ENCODE measurements at places on chromosomes 7 and 10.

DNA sequence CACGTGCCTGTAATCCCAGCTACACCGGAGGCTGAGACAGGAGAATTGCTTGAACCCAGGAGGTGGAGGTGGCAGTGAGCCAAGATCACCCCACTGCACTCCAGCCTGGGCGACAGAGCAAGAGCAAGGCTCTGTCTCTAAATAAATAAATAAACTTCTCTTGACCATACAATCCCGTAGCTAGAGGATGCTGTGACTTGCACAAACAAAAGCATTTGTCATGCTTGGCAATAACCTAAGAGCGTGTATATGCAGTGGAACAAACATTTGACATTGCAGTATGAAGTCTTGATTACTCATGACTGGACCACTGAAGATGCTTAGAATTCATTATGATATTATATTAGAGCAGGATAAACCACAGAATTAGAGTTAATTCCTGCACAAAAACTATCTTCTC, 1.4 kb upstream of the C7orf57 start:
- H3K4me3 ChIP-seq, result no peak overlapping the region
- no peak for DNase-seq
- H3K27me3 ChIP-seq, result peaks cover 54% of the 10 kb centered on the region
- H3K36me3 ChIP-seq, result no peaks in the 10 kb centered on the region

DNA sequence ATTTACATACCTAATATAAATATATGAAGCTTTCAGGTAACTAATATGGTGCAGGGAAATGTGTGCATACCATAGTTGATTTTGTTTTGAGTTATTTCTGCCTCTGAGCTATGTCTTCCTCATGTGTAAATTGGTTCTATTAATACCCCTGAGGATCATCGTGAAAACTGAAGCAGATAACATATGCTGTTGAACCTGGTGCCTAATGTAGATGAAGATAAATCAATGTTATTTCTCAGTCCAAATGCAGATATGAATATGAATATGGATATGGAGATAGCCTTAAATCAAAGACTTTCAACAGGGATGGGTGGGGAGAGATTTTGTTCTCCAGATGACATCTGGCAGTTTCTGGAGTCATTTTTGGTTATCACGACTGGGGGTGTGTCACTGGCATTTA, 122.3 kb upstream of the ANKRD30A start:
- no peaks in the 10 kb centered on the region for H3K36me3 ChIP-seq
- H3K4me1 ChIP-seq, result no peaks in the 10 kb centered on the region
- DNase-seq, result no peak
- no peak overlapping the region for H3K27ac ChIP-seq

DNA sequence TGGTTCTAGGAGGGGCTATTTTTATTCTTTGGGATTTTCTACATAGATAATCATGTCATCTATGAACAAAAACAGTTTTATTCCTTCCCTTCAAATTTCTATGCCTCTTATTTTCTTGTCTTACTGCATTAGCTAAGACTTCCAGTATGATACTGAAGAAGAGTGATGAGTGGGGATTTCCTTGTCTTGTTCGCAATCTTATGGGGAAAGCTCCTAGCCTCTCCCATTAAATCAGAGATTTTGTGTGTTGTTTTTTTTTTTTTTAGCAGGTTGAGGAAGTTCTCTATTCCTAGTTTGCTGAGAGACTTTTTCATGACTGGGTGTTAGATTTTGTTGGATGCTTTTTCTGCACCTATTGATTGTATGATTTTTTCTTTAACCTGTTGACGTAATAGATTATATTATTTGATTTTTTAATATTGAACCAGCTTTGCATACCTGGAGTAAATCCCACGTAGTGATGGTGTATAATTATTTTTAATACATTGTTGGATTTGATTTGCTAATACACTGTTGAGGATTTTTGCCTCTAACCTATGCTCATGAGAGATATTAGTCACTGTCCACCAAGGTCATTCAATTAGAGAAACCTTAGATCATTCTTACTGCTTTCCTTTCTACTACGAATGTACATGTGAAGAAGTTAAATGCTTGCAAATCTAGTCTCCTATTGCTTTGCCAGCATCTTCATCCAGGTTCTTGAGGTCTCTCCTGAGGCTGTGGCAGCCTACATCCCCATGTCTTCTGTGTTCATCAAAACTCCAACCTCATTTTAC, 6.5 kb downstream of the ATP5F1C start:
- H3K27me3 ChIP-seq, result no peaks in the 10 kb centered on the region

DNA sequence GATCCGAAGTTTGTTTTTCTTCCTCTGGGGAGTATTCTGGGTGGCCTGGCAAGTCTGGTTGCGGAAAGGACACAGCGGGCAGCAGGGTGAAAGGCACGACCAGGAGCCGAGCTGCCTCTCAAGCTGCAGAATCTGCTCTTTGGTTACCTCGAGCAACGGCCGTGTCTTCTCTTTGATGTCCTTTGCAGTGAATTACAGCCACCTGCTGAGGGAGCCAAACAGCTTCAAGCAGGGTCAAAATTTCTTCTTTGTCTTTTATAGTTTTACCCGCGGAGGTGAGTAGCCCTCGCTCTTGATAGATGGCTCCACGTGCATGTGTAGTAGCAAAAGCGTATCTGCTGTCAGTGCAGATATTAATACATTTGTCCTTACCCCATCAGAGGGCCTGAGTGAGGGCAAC, 177.3 kb upstream of the MBL2 start:
- H3K27ac ChIP-seq, result no peak overlapping the region
- H3K36me3 ChIP-seq, result no peaks in the 10 kb centered on the region
- no peak for DNase-seq

GRCh38 chr7:95585426-95585789, 10.9 kb downstream of the PDK4 start:
- peaks cover 77% of the 10 kb centered on the region for H3K36me3 ChIP-seq
- no peaks in the 10 kb centered on the region for H3K27me3 ChIP-seq

GRCh38 chr7:5421714-5422395, 1.8 kb downstream of the TNRC18 start:
- H3K4me1 ChIP-seq, result peaks cover 27% of the 10 kb centered on the region

DNA sequence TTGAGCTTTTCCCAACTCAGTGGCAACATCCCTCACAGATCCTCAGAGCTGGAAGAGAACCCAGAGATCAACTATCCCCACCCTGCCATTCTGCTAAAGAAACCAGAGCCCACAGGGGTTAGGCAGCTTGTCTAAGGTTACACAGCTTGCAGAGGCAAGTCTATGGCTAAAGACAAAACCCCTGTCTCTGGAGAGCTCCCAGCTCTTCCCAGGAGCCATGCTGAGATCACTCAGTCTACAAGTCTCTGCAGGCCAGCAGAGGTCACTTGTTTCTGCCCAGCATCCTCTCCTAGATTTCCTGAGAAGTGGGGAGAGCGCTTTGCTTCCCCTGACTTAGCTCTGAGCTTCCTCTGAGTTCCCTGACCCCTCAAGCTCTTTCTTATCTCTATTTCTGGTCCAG, 28.5 kb upstream of the LOXL4 start:
- no peak overlapping the region for H3K27ac ChIP-seq
- peaks cover 2% of the 10 kb centered on the region for H3K27me3 ChIP-seq
- peaks cover 12% of the 10 kb centered on the region for H3K4me1 ChIP-seq
- DNase-seq, result no peak

- no peaks in the 10 kb centered on the region for H3K4me1 ChIP-seq
- peaks cover 79% of the 10 kb centered on the region for H3K36me3 ChIP-seq
- no peaks in the 10 kb centered on the region for H3K27me3 ChIP-seq
Observed at GRCh38 chr10:35572583-35572982, 32.6 kb upstream of the GJD4 start.

Data from CD14-positive monocyte (primary cell).